ENCODE measurements at places on chromosomes 16 and 17.

GRCh38 chr17:7835814-7836595, 2.0 kb downstream of the KDM6B start:
- DNase-seq = no peak

DNA sequence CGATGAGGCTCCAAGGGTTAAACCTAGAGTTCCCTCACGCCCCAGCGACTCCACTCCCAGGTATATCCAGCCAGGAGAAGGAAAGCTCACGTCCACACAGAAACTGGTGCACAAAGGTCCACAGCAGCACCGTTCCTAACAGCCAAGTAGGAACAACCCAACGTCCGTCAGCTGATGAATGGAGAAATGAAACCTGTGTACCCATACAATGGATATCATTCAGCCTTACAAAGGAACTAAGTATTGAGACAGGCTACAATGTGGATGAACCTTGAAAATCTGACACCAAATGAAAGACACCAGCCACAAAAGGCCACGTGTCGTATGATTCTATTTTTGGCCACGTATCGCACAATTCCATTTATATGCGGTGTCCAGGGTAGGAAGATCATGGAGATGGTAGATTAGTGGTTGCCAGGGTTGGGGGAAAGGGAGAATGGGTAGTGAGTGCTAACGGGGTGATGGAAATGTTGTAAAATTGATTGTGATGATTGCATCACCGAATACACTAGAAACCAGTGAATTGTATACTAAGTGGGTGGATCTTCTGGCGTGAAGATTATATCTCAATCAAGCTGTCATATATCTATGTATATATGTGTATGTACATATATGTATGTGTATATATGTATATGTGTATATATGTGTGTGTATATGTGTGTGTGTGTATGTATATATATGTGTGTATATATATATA, 30.1 kb downstream of the NLRC3 start:
- no peak for DNase-seq

GRCh38 chr17:71438631-71439146, 682.1 kb upstream of the SOX9 start:
- no peak for DNase-seq

GRCh38 chr17:10879190-10879836, 41.4 kb upstream of the PIRT start:
- no peak for DNase-seq

DNA sequence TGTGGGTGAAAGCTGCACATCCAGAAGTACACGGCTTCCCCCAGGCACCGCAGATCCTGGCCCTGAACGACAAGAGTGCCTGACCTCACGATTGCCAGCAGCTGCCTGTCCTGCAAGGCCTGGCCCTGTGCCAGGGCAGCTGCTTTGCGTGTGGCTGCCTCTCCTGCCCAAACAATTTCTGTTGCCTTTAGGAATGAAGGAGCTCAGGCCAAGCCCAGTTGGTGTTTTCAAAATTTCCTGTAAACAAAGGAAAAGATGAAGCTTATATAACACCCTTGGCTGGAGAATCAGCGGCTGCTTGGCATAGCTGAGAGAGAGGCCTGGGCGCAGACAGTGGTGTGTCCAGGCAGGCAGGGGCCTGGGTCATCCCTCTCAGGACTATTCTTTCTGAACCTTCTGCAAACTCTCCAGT, 11.7 kb upstream of the SLC47A2 start:
- peak; percentile 13 for DNase-seq

GRCh38 chr16:29820271-29820701, at the start of gene MVP:
Gene MVP (plus strand): TSS chr16:29820462. CDS start chr16:29830550, 10,088 bp downstream.
- peak; percentile 45 for DNase-seq

- no peak for DNase-seq
Observed at GRCh38 chr17:69300222-69300621, 26.7 kb downstream of the ABCA5 start.

- DNase-seq = no peak
Observed at GRCh38 chr16:88536971-88537751, 33.0 kb upstream of the ZC3H18 start.

DNA sequence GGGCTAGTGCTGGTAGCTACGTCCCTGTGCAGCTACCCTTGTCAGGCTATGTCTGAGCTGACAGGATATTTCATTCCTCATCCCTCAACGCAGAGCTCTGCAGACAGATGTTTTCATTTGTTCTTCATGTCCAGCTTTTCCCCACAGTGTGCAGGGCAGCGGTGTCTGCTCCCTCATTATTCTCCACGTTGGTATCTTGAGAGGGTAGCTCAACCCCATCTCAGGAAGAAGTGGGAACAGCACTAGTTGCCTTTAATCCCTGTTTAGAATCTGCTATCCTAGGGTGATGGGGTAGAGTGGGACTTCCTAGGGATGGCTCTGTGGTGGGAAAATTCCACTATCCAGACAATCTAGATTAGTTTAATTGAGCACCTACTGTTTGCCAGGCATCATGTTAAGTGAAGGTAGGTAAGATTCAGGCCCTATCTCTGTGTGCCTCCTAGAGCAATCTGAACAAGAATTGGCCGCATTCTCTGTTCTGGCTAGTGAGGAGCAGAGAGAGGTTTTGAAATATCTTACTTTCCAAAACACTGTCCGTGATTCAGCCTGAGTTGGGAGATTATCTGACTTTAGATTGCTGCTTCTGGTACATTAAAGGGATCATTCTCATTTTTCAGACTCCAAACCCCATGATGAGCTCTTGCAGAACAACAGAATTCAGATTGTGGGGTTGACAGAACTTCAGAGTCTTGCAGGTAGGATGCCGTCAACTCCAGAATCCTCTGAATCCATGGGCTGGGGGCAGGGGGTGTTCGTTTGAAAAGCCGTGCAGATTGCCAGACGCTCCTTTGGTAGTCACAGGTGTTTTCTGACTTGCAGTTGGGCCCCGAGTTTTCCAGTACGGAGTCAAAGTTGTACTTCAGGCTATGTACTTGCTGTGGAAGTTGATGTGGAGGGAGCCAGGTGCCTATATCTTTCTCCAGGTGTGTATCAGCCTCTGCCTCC, 963 bp downstream of the ALG1 start:
- DNase-seq = no peak

GRCh38 chr17:67221062-67221998, 23.7 kb downstream of the HELZ start:
- peak; percentile 37 for DNase-seq

DNA sequence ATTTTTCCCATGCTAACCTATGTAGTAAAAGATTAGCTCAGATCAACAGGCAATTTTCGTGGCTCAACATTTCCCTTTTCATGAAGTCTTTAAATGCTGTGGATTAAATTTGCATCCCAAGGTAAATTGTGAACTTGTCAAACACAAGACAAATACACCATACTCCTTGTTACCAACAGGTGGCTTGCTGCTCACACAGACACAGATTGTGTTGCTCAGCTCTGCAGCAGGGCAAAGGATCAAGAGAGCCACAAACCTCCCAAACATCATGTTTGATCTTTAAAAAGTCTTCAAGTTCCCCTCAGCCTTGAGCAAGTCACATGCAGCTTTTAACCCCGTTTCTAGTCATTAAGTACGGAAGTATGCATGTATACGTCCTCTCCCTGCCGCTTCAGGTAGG, 119.6 kb upstream of the CNTNAP4 start:
- DNase-seq = no peak

DNA sequence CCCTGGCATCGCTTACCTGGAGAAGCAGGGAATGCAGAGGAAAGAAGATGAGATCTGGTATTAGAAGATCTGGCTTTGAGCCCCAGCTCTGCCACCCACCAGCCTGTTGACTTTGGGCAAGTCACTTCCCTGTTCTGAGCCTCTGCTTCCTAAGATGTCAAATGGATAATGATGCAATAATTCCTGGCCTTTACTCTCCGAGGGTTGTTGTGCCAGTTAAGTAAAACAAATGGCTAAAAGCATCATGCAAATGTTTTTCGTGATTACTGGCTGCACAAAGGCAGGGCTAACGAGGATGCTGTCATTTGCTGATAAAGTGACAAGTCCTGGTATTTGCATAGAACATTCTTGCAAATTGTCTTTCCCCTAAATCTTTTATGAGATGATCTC, 1.3 kb upstream of the ZNF821 start:
- DNase-seq = no peak

DNA sequence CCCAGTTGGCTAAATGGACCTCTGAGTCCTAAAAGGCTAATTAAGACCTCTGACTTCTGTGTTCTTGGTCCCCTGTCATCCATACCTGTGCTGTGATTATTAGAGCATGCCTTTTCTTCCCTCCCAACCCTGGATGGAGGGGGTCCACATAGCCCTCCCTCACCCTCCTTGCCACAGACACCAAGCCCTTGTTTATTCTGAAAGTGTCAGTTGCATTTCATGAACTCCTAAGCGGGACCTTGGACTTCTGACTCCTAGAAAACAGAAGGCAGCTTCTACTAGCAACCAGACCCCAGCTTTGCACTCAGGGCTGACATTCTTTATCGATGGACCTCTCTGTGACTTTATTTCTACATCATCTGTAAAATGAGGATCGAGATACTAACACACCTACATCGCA, 33.4 kb upstream of the GOSR2 start:
- DNase-seq = no peak

DNA sequence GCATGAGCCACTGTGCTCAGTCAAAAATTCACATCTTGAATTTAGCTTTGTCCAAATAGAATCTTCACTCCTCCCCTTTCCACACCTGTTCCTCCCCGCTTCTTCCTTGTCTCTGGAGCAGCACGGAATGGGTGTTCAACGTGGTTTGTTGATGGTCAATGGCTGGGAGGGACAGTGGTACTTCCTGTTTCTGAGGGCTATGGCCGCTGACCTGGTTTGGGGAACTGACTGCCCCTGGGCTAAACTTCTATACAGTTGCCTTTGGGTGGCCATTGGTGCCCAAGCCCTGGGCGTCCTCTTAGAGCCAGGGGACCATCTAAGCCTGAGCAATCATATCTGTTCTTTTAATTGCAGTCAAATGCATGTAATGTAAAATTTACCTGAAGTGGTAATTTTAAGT, 19.1 kb upstream of the WFIKKN2 start:
- no peak for DNase-seq

- DNase-seq = no peak
Observed at GRCh38 chr16:68644715-68645493, at the start of gene CDH3. Gene CDH3 (plus strand): TSS chr16:68645310. CDS start chr16:68645380, 70 bp downstream.

GRCh38 chr17:55582897-55583296, 71.6 kb upstream of the SMIM36 start:
- DNase-seq = no peak

DNA sequence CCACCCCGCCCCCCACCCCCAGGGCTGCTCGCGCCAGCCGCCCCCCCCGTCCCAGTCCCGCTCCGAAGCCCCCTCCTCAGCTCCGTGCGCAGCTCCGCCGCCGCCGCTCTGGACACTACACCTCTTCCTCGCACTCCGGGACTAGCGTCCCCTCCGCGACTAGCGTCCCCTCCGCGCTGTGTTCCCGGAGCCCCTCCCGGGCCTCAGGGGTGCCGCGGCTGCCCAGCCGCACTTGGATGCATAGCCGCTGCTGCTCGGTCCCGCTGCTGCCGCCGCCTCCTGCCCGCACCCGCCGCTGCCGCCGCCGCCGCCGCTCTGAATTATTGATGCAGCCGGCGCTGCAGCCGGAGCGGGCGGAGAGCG, at the start of gene CBLN1:
CBLN1 (minus strand) TSS at position 359 of the 363 bp plus-strand sequence. CDS start 373 bp downstream, outside the sequence.
- no peak for DNase-seq

GRCh38 chr16:2967721-2968161, 1.4 kb upstream of the PAQR4 start:
- no peak for DNase-seq

- DNase-seq = no peak
Observed at GRCh38 chr17:50586421-50587247, 26.1 kb downstream of the CACNA1G start.

DNA sequence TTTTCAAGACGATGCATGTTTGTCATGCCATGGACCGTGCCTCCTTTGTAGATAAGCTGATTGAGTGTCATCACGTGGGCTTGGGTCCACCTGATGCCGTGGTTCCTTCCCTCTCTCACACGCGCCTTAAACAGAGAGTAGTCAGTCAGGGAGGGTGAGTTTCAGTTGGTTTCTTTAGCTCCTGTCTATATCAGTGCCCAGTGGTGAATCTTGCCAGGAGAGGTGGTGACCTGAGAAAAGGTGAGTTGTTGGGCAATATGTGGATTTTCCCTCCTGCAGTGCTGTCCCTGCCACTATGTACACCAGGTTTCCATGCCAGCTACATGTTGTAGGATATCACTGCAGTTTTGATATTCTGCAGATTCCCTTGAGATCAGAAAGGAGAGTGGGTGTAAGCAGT, 129.7 kb downstream of the LAT start:
- no peak for DNase-seq

- DNase-seq = no peak
Observed at GRCh38 chr17:31323551-31323950, 2.1 kb upstream of the EVI2A start.

DNA sequence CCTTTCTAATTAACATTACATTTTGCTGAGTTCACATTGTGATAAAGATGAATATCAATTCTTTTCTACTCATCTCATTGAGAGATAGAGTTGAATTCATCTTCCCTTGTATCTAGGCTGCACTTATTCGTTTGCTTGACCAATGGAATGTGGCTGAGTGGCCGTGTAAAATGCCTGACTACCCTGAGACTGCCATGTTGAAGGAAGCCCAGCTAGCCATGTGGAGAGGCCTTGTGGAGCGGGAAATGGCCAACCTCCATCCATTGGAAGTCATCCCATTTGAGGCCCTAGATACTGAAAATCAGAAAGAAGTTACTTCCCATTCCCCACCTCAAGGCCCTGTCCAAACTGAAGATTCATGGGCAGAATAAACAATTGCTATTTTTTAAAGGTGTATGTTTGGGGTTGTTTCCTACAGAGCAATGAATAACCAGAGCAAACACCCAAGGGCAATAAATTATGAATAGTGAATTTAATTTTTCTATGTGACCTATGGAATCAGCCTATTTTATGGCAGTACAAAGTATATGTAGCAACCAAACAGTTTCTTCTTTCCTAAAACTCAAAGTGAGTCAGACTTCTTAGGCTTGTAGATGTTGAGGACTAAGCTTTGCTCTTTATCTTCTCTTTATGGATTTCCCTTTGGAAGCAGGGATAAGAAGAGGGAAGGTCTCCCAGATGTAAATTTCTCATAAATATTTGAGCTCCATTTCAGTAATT, 545.1 kb downstream of the MAF start:
- DNase-seq = no peak

DNA sequence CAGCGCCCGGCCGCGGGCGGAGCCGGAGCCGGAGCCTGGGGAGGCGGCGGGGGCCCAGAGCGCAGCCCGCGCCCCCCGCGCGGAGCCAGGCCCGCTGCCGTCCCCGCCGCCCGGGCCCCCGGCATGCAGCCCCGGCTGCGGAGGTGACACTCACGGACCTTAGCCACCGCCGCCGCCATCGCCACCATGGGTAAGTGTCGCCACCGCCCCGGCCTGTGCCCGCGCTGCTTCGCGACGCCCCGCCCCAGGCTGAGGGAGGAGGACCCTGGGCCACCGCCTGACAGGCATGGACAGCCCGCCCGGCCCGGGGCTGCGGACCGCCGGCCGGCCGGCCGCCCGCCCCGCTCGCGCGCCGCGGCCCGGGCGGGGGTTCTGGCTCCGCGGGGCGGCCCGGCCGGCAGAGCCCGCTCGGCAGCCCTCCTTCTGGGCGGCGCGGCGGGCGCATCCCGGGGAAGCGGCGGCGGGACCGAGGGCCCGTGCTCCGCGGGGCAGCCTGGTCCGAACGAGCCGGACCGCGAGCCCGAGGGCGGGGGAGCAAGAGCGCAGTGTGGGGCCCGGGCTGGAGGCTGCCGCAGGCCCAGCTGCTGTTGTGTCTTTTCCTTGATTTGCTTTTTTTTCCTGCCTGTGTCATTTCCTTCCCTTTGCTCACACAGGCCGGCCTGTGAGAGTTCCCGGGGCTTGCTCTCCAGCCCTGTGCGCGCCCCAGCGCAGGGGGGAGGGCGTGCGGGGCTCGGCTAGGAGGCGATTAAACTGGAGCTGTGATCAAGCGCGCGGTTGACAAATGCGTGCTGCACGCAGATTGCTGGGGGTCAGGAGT, 565 bp downstream of the MAP3K3 start:
- peak; percentile 51 for DNase-seq

All from hematopoietic multipotent progenitor cell treated with erythropoietin and hydrocortisone succinate and interleukin-3 and kit ligand, for 15 days (in vitro differentiated cells).